ENCODE measurements at places on chromosomes 7 and 10.

DNA sequence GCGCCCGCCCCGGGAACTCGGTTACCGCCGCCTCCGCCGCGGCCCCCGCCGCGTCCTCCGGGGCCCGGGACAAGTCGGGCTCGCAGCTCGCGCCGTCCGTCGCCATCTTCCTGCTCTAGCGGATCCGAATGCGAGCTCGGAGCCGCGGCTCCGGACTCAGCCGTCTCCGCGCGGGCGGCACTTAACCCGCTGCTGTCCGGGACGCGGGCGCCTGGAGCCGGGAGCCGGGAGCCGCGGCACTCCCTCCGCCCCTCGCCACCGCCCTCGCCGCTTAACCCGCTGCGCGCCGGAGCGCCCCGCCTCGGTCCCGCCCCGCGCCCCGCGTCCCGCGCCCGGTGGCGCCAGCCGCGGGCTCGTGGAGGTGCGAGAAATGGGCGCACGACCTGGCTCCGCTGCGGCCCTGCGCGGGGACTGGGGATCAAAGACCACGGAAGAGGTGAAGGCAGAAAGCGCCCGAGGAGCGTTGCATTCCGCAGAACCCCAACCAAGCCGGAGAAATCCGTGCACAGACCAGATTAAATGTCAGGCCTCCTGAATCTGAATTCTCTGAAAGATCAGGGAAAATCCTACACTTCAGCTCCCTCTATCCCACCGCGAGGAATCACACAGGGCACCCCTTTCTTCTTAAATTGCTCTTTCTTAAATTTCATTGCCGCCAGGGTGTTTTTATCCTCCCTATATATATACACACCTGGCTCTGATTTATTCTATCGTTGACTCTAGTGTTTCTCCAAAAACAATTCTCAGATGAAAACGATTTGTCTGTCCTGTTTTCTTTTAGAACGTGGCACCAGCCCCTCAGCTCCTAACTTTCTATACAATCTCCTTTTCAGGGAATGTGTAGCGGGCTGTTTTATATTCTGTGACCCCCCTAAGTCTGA is at the start of gene CTTNBP2:
TSS of gene CTTNBP2 (minus strand) at position 132 of the 881 bp plus-strand sequence. CDS start at position 106, 26 bp downstream.
- DNase-seq = no peak

- DNase-seq = no peak
Observed at GRCh38 chr7:8131694-8132605, 130.0 kb downstream of the ICA1 start.

DNA sequence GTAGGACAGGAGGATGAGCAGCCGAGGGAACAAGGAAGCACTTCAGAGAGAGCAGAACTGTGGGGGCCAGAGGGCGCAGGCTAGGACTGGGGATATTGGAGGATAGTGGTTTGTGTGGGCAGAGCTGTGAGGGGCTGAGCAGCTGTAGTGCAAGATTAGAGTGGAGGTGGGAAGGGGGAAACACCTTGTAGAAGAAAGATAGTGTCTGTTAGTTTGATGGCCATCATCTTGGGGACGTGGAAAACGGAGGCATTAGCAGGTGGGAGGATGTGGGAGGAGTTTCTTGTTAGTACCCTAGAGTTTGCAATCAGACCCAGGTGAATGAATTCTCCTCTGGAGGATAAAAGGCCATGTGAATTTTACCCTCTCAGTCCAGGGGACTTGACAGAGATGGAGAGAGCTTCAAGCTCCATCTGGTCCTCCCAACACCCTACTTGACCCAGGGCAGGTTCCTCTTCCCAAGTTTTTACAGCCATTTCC is 34.0 kb downstream of the PRSS2 start:
- DNase-seq = no peak

DNA sequence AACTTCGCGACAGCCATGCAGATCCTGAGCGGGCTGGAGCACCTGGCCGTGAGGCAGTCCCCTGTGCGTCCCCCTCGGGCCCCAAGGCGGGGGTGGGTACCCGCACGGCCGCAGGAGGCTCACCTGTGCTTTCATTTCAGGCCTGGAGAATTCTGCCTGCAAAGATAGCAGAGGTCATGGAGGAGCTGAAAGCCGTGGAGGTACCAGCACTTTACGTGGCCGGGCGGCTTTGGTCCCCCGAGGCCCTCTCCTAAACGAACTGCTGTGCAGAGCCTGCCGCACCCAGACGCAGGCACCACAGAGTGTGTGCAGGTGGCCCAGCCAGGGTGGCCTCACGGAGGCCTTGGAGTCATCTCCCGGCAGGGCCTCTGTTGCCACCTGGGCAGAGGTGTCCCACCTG is 11.1 kb upstream of the UTF1 start:
- DNase-seq = no peak

GRCh38 chr10:14185316-14186045 is 145.2 kb downstream of the FRMD4A start:
- no peak for DNase-seq

DNA sequence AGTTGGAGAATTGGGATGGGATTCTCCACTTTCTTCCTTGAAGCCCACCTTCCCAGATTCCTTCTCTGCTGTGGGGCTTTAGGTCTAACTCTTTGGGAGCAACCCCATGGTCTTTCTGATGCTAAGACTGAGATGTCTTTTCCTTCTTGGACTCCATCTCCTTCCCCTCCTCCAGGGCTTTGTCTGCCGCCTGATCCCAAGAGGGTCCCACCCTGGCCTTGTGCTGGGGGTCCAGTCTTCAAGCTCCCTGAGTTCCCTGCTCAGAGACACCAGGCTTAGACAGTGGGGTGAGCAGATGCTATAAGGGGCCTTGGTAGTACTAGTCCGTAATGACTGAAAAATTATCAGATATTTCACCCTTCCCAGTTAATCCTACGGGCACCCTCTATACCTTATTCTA is 150.5 kb downstream of the PTPN20 start:
- DNase-seq = no peak

DNA sequence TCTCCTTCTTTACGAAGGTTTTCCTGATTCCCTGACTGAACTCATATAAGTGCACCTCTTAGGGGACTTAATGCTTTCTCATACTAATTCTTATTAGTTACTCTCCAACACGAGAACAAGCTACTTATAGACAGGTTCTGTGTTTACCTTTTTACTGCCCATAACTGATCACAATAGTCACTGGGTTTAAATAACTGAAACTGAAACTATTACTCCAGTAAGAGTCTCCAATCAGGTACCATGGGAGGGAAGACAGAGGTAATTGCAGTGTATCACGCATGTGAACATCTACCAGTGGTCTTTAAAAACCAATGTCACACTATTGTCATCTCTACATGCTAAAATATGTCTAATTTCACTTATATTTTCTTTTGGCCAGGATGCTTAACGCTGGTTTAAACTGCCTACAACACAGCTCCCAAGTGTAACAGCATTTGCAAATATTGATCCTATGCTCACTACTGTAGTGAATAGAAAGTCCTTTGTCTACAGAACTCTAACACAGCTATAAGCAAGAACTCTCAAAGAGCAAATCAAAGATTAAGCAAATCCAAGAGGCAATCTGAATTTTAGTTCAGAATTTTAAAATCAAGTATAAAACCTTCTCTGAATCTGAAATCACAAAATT is 3.6 kb downstream of the GDI2 start:
- no peak for DNase-seq
